ENCODE measurements at places on chromosomes 6 and 20.

GRCh38 chr6:129701721-129702455 is 8.1 kb downstream of the ARHGAP18 start:
- no peak for DNase-seq

DNA sequence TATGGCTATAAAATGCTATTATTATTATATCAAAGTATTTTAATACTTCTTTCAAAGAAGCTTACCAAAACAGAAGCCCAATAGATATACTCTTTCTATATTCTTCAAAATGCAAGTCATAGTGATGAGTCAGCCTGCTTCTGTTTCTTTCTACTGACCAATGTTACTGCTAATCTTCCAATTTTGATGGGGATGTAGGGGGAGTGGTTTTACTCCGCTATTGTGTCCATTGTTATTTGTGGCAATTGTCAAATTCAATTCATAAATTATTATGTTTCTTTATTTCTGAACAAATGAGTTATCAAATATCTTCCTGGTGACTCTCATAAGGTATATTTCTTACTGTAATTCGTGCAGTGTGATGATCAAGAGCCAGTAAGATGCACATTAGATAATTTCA is 221.5 kb upstream of the DEFB112 start:
- no peak for DNase-seq

DNA sequence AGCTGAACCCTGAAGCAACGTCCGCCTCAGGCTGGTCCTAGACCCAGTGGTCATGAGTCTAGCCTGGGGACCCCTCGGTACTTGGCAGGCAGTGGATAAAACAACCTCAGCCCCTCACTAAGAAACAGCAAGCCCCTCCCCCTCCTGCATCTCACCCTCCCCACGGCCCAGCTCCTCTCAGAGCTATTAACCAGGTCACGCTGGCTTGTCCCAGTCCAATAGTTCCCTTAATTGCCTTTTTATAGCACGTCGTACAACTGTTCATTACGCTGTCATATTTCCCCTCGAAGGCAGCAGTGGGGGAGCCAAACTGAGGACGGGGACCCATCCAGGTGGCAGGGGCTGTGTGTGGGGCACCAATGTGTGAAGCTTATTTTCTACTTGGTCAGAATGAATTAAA is 8.6 kb upstream of the SLC32A1 start:
- DNase-seq: no peak

GRCh38 chr20:56730003-56730402 is 100.9 kb downstream of the TFAP2C start:
- no peak for DNase-seq

- DNase-seq: no peak
These were observed 776.4 kb downstream of the C6orf118 start for GRCh38 chr6:164533045-164533362.

- DNase-seq: no peak
These were observed 930.5 kb upstream of the FLRT3 start for GRCh38 chr20:15267935-15268334.
